Activated T-cell treated with anti-CD3 and anti-CD28 coated beads, Interleukin-2, amount 50 U/mL, for 24 hours (primary cell): ENCODE measurements at places on chromosomes 7 and 10.

DNA sequence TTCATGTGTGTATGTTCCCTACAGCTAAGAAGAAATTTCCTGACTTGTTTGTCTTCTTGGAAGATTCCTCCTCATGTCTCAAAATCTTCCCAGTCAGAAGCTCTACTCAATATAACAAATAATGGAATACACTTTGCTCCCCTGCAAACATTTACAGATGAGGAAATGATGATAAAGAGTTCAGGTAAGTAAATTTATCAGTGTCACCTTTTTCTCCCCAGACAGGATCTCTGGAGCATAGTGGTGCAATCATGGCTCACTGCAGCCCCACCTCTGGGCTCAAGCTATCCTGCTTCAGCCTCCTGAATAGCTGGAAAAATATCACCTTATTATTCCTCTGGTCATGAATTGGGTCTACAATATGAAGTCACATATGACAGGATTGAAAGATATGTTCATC lies 25.5 kb downstream of the ACADSB start:
- peaks cover 33% of the 10 kb centered on the region for H3K36me3 ChIP-seq
- no peak for DNase-seq
- peaks cover 5% of the 10 kb centered on the region for H3K4me1 ChIP-seq
- H3K27me3 ChIP-seq: no peaks in the 10 kb centered on the region
- no peak overlapping the region for H3K4me3 ChIP-seq

DNA sequence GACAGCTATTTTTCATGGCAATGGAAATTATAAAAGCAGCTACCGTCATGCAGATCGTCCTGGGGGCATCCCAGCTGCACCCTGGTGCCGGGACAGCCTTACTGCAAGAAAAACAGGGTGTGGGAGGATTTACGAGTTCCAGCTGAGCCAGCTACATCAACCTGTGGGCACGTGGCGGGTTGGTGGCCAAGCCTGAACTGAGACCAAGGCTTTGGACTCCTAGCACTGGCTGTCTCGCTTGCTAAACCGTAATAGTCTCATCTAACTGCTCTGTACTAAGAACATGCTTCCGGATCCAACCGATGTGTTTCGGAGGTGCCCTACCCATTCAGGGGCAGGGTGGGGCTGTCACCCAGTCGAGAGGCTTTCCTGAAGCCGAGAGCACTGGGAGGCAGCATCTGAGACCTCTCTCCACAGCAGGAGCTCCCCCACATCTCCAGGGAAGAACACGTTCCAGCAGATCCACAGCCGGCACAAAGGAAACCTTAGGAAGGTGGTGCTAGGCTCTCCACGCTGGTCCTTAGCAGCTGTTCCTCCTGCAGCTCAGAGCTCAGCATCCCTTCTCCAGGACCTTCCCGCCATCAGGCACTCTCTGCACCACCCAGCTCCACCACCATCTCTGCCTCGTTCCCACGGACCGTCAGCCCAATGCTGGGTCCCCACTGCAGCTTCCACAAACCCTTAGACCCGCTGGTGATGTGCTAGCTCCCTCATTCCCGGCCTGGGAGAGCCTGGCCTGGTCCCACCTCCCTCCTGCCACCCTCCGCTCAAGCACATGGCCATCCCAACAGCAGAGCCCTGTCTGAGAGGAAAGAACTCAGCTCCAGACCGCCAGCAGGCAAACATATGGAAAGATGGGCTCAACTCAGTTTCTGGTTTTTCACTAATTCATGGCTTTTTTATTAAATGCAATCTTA lies 158.5 kb downstream of the PTPRN2 start:
- H3K36me3 ChIP-seq: no peaks in the 10 kb centered on the region
- H3K4me1 ChIP-seq: no peaks in the 10 kb centered on the region
- H3K4me3 ChIP-seq: no peak overlapping the region
- DNase-seq: no peak

GRCh38 chr10:68895041-68895440 lies 6.1 kb upstream of the DDX50 start:
- peaks cover 5% of the 10 kb centered on the region for H3K4me1 ChIP-seq
- H3K36me3 ChIP-seq: no peaks in the 10 kb centered on the region
- H3K27ac ChIP-seq: no peak overlapping the region
- no peak overlapping the region for H3K4me3 ChIP-seq
- no peak for DNase-seq

DNA sequence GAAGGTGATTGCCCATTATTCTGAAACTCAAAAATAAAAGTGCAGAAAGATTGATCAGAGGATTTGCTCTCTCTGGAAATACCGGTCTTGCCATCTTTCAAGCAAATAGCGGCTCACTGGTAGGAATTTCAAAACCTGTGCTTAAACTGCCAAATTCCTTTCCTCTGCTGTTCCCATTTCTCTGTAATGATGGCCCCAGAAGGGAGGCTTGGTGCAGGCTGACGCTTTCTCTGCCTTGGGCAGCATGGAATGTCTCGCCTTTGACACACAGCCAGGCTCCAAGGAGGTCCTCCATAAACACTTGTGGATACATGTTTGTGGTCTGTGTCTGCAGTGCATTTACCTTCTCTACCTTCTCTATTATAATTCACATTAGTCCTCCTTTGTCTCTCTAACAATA lies 146.8 kb downstream of the HIBADH start:
- H3K4me1 ChIP-seq: peaks cover 2% of the 10 kb centered on the region
- no peaks in the 10 kb centered on the region for H3K36me3 ChIP-seq

GRCh38 chr7:72211175-72211574 lies 201.0 kb downstream of the CALN1 start:
- no peak overlapping the region for H3K4me3 ChIP-seq
- no peaks in the 10 kb centered on the region for H3K4me1 ChIP-seq
- H3K27ac ChIP-seq: no peak overlapping the region
- no peaks in the 10 kb centered on the region for H3K36me3 ChIP-seq

- no peak overlapping the region for H3K4me3 ChIP-seq
- H3K27ac ChIP-seq: no peak overlapping the region
- DNase-seq: no peak
- peaks cover 4% of the 10 kb centered on the region for H3K4me1 ChIP-seq
- no peaks in the 10 kb centered on the region for H3K27me3 ChIP-seq
Measured at GRCh38 chr10:7544203-7544602, 122.6 kb downstream of the ITIH5 start.

DNA sequence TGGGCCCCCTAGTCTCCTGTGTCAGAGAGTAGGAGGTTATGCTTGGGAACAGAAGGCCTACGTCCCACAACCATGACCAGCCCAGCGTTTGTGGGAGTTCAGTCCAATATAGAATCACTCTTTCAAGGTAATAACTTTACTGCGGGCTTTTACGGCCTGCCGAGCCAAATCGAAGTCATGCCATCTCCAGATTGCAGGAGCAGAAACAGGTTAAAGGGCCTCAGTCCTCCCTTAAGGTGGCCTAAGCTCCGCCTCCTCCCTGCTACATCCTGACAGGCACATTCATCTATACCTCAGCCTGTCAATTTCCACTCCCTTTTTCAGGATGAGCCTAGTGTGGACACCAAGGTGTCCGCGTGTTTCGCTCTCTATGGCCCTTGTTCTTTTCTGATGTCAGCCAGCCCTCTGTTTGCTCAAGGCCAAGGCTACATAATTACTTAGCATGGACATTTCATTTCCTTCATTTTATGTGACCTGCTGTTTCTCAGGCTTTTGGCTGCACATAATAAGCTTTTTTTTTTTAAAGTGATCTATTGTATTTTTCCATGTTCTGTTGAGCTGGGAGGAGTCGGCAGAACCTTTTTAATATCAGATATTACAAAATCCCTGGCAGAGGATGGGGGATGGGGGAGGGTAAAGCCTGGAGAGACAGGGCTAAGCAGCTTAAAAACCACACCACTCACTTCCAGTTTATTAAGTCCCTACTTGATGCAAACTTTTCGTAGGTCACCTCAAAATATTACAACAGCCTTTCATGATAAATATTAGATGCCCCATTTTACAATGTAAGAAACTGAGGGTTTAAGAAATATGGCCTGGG lies 84.6 kb downstream of the CACNB2 start:
- H3K4me1 ChIP-seq: no peaks in the 10 kb centered on the region
- H3K36me3 ChIP-seq: no peaks in the 10 kb centered on the region
- no peaks in the 10 kb centered on the region for H3K27me3 ChIP-seq
- H3K4me3 ChIP-seq: no peak overlapping the region
